Transverse colon (tissue), 4 donors: ENCODE measurements at places on chromosomes 2 and 18. TPM values are rescaled to one million over a fixed set of nuclear protein-coding genes. Genes with fewer than 3 reads are reported as not detected.

DNA sequence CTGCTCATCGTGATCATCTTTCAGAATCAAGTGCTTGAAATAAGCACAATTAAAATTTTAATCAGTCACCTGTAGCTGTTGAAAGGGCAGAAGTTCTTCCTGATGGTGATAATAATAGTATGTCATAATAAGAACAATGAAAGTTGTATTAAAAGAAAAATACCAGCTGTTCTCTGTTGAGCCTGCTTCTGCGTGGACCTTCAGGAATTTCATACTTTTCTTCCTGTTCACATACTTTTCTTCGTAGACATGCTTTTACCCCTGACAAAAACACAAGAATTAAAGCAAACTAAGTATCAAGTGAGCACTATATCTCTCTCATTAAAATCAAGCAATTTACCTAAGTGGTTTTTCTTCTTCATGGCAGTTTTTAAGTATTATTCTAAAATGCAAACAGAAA is 79.2 kb downstream of the BARD1 start:
- no peak for DNase-seq

DNA sequence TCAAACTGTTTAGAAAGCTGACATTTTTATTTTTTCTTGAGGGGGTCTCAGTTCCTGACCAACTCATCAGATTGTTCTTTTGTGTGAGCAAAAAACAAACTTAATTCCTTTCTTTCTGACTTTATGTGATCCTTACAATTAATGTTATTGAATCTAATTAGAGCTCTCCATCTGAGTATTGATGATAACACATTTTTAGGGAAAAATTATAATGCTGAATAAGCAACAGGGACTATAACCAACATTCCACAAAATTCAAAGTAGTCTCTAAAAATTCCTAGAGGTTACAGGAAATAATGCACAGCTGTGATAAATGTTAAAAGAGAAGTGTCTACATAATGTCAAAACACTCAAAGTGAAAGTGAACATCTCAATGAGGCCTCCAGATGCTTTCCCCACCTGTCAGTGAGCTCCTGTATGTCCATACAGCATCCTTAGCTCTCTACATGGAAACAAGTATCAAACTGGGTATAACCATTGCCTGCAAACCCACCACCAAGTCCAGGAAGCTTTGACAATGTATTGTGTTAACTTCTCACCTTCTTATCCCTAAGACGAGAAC is 786.0 kb upstream of the SLC39A10 start:
- DNase-seq = no peak

- DNase-seq = peak; percentile 73
These were observed at the start of gene SP140 for GRCh38 chr2:230225486-230225885. Gene SP140 (plus strand): TSS chr2:230225736. CDS start chr2:230225845, 109 bp downstream.

- DNase-seq = no peak
These were observed 75.0 kb upstream of the ID2 start for GRCh38 chr2:8606649-8607550.

The GAREM1 gene
- 22.5 TPM for total RNA-seq

The RAPH1 gene
- 36.0 TPM for total RNA-seq

The LOXHD1 gene
- not detected for total RNA-seq

The CMPK2 gene
- total RNA-seq = 4.9 TPM
